ENCODE measurements at places on chromosomes 13 and 19. TPM values are rescaled to one million over a fixed set of nuclear protein-coding genes. Genes with fewer than 3 reads are reported as not detected.

DNA sequence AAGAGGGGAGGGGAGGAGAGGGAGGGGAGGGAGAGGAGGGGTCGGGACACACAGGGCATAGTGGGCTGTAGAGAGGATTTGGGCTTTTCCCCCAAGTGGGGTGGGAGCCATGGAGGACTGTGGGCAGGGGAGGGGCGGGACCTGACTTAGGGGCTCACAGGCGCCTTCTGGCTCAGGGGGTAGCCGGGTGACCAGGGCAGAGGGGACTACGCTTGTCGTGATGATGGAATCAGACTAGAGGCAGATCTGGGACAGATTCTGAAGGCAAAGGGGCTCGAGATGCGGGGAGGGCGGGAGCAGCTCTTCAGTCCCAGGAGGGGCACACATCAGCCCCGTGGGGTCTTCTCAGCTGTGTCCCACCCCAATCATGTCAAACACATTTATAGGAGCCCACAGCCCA, 13.5 kb downstream of the NDUFA11 start:
- DNase-seq, result no peak

DNA sequence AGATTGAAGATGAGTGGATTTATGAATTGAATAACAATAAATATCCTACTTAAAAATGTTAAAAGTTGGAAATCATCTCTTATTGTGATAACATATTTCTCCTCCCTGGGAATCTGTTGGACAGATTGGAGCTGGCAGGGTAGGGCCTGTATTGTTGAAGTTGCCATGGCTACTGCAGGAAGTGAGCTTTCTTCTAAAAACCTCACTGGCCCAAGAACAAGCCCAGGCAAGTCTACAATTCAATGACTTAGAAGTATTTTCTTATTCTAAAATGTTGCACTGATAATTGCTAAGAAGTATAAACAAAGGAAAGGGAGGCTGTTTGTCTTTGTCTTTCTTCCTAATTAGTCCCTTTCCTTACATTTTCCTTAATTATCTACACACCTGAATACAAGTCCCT, 112.1 kb downstream of the DLEU7 start:
- no peak for DNase-seq

GRCh38 chr13:112652512-112653070, 37.2 kb upstream of the ATP11A start:
- no peak for DNase-seq

The MEIOSIN gene
- polyA plus RNA-seq, result not detected

DNA sequence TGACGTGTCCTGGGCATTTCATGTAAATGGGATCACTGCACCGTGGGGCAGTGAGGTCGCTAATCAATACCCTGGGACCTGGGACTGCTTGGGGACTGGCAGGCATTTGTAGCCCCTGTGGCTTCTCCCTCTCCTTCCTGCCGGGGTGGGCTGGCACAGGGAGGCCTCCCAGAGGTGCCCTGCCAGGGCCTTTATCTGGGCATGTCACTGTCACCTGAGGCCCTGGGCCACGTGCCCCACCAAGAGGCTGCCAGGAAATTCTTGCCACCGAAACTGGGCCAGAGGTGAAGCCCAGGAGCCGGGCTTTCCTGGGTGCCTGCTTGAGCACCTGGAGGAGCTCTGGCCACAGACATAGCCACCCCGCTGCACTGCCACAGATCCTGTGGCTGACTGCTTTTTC, 1.8 kb upstream of the NMRK2 start:
- DNase-seq, result no peak

All from sigmoid colon (tissue), 7 donors.